ENCODE measurements at places on chromosomes 4 and X. TPM values are rescaled to one million over a fixed set of nuclear protein-coding genes. Genes with fewer than 3 reads are reported as not detected.

DNA sequence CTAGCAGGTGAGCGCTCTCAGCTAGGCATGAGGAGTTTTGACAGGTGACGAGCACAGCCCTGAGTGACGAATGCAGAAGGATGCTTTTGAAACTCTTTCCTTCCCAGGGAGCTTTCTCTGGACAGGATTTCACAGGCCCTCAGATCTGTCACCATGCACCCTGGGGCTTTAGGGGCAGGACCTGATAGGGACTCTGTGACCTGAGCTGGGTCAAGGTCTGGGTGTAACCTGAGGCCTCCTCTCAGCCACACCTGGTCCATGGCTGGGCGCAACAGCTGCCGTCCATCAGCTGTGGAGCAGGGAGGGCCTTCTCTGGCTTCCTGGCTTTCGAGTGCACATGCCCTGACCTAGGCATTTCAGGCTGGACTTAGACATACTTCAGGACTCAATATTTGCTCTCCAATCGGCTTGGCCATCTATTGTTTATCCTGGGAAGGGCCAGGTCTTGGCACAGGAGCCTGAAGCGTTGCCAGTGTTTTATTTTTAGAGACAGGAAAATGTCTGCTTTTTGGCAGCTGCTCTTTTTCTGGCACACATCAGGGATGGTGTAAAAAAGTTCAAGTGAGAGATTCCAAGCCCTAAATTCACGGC lies 56.4 kb downstream of the C4orf51 start:
- DNase-seq, result peak; percentile 68

DNA sequence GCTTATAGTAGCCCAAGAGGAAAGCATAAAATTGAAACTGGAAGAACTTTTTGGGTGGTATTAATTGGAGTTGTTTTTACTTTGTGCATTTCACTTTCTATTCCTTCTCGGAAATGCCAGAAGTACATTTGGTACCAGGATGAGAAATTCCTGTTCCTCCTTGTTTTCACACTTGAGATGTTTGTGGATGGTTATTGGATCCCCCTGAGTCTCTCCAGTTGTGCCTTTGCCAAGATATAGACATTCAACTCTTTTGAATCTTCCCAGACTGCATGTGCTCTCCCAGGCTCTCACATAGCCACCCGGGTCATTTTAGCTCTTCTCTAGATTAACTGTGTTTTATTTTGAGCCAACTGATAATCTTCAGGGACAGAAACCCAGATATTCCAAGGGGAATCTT lies 120.5 kb downstream of the AFF1 start:
- no peak for DNase-seq

Gene PGAM4
- total RNA-seq, result not detected

GRCh38 chr4:2714061-2714770 lies 41.9 kb downstream of the TNIP2 start:
- DNase-seq, result no peak

- DNase-seq, result no peak
Observed at GRCh38 chr4:102578819-102579218, 77.7 kb downstream of the NFKB1 start.

Gene ATP2B3
- total RNA-seq, result not detected

- no peak for DNase-seq
Observed at GRCh38 chr4:185039508-185040273, 21.4 kb downstream of the HELT start.
